Forelimb muscle (tissue), 1 donor: ENCODE measurements at places on chromosomes 13 and 19. TPM values are rescaled to one million over a fixed set of nuclear protein-coding genes. Genes with fewer than 3 reads are reported as not detected.

DNA sequence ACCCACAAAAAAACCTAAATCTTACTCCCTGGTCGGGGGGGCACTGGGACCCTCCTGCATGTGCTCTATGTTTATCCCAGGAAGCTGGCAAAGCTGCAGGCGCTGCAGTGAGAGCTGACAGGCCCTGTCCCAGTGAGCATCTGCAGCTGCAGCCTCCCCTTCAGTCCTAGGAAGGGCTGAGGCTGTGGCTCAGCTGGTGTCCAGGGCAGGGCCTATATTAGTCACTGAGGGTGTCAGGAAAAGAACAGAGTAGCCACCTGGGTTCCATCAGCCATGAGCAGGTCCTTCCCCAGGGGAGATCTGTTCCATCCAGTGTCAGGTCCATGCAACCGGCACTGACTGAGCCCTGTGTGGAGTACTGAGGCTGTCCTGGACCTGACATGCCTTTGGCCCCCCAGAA lies 120.5 kb downstream of the TNFRSF19 start:
- no peak for DNase-seq

DNA sequence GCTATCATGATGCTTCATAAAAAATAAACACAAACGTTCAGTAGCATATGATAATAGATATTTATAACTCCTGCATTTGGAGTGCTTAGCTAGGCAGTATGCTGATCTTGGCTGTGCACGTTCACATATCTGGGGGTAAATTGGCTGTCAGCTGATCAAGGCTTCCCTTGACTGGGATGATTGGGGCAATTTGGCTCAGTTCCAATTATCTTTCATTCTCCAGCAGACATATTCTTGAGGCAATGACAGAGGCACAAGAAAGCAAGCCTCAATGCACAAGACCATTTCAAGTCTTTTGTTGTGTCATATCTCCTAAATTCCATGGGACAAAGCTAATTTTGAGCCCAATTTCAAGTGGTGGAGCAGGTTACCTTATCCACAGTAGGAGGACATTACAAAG lies 142.0 kb downstream of the DLEU7 start:
- no peak for DNase-seq

- DNase-seq, result no peak
These were observed 88.1 kb downstream of the MIPEP start for GRCh38 chr13:23801141-23801540.

GRCh38 chr13:42992764-42993122 lies 702 bp upstream of the EPSTI1 start:
- DNase-seq, result no peak

DNA sequence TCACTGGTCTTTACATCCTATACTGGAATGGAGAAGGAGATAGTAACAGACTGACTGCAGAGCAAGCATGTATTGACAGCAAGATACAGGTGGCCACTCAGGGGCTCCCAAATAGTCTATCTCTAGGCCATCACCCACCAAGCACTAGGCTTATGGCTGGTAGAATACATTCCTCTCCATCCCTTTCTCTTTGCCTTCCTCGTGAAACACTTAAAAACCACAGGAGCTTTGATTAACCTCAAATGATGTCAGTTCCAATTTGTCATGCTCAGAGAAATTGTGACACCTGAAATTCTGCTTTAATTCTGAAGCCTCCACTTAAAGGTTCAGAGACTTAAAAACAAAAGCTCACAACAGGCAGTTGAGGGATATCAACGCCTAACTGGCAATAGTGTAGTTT lies 17.2 kb downstream of the ENOX1 start:
- DNase-seq, result no peak

DNA sequence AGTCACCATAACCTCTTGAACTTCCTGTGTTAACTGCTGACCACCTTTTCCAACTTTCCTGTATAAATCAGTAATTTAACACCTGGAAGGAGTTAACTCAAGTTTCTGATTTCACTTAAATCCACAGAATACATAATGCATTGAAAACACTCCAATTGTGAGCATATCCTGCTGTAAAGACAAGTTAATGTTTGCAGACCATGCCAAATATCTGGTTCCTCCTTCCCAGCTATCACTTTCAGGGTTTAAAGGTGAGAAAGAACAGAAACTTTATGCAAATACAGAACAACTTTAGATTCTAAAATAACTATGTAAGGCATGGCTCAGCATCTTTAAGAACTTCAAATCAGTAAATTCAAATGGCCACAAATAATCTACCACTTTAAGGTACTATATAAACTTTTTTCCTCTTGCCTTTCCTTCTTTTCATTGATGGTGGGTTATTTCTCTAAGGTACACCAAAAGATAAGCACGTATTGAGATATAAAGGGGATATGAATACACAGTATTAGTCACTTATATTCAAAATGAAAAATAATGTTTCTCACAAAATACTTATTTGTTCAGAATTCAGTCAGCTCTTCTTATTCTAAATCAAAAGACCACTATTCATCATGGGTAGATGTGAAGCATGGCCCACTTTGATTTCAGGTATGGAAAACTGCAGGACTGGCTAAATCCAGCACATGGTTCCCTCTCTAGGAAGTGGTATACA lies 6.6 kb upstream of the TPTE2 start:
- DNase-seq, result no peak

- DNase-seq, result no peak
These were observed 23.0 kb downstream of the CUL4A start for GRCh38 chr13:113232208-113233003.

DNA sequence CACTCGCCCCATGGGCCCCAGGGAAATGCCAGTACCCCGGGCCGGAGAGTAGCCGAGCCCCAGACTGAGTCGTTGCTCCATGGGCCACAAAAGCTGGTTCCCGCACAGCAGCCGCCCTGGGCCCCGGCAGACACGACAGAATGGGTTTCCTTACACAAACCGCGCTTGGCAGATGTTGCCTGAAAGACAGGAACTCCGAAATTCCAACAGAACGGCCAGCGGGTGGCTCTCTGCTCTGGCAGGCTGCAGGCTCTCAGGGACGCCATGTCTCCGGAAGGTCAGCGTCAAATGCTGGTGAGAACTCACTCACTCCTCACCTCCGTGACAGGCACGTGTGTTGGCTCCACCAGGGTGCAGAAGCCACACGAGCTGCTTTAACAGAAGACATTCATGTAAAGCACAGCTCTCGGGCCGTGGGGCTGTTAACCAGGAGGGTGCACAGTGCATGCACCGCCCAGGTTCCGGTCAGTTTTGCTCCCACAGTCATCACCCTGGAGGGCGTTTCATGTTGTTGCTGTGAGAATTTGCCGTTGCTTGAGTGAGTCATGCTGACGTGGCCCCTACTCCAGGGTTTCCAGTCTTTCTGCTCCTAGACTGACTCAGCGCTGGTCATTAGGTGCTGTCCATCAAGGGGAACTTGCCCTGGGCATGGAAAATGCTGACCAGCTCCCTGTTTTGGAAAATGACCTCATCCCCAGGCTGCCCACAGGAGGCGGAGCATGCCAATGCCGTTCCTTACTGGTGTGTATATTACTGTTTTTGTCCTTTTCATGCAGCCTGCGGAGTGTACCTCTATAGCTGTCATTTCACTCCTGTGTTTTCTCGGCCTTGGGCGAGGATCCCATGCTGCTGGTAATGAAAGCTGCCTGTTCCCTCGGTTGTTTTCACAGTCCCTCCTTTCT lies 44.8 kb downstream of the ANKRD10 start:
- peak; percentile 43 for DNase-seq

DNA sequence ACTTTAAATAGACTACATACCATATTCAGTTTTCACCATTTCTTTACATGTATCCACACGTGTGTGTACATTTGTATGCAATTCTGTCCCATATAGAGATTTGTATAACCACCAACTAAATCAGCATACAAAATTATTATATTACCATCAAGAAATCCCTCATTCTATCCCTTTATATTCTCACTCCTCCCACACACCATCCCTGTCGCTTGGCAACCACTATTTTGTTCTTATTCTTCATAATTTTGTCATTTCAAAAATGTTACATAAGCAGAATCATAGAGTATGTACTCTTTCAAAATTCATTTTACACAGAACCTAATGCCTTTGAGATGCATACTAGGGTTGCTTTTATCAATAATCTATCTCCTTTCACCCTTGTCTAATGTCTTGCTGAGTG lies 740.5 kb downstream of the SLITRK5 start:
- DNase-seq, result no peak

DNA sequence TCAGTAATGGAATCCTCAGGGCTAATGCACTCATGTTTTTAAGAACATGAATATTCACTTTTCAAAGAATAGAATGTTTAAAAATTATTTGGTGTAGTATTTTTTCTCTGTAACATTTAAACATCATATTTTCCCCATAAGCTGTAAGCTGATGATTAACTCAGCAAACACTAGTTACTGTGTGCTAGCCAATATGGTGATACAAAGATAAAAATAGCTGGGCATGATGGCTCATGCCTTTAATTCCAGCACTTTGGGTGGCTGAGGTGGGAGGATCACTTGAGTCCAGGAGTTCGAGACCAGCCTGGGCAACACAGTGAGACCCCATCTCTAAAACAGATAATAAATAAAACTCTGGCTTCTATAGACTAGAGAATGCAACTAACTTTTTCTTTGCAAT lies 13.2 kb downstream of the RNF17 start:
- DNase-seq, result no peak

- no peak for DNase-seq
These were observed 152.1 kb downstream of the POSTN start for GRCh38 chr13:37446503-37446902.

GRCh38 chr19:5985098-5985783 lies 7.3 kb upstream of the RANBP3 start:
- no peak for DNase-seq

GRCh38 chr19:44623080-44623479 lies 9.7 kb downstream of the IGSF23 start:
- DNase-seq, result no peak

DNA sequence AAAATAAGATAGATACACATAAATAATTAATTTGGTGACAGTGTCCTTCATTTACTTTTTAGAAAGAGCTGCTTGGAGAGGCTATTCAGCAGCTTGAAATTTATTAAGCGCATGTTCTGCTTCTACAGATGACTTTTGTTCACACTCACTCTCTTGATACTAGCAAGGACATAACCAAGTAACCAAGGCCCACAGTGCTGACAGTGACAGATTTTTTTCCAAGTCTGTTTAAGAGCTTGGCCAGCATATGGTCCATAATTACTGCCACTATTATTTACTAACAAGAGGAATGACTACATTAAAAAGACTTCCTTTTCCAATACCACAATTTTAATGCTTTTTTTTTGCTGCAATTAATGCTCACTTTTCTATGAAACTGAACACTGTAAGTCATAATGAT lies 673.7 kb upstream of the MIR17HG start:
- no peak for DNase-seq

- no peak for DNase-seq
These were observed 1479.2 kb downstream of the UQCRFS1 start for GRCh38 chr19:27733551-27734266.

DNA sequence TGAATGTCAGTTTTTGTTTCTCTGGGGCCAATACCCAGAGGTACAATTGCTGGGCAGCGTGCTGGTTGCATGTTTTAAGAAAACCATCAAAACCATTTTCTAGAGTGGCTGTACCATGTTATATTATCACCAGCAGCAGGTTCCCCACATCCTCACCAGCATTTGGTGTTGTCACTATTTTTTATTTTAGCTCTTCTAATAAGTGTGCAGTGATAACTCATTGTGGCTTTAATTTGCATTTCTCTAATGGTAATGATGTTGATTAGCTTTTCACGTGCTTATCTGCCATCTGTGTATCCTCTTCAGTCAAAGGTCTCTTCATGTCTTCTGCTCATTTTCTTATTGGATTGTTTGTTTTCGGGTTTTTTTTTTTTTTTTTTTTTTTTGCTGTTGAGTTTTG lies 21.9 kb downstream of the PAK4 start:
- DNase-seq, result no peak

- DNase-seq, result no peak
These were observed 1.5 kb upstream of the KLK11 start for GRCh38 chr19:51027873-51028272.

- DNase-seq, result no peak
These were observed 81.0 kb upstream of the UBAC2 start for GRCh38 chr13:99119656-99120055.

- no peak for DNase-seq
These were observed 2.1 kb downstream of the TGFB1 start for GRCh38 chr19:41351339-41352245.

GRCh38 chr13:43343645-43344044 lies 320.3 kb downstream of the DNAJC15 start:
- DNase-seq, result no peak

The AXL gene
- polyA plus RNA-seq, result 28.7 TPM

The CHERP gene
- polyA plus RNA-seq, result 31.7 TPM

The PDE4C gene
- polyA plus RNA-seq, result 4.8 TPM

The RDH8 gene
- not detected for polyA plus RNA-seq

The FFAR1 gene
- polyA plus RNA-seq, result not detected

The ATCAY gene
- polyA plus RNA-seq, result 1.2 TPM

The SLITRK1 gene
- 0.09 TPM for polyA plus RNA-seq

The PAN3 gene
- polyA plus RNA-seq, result 20.8 TPM
